GM23338 (cell line): ENCODE measurements at places on chromosomes 12 and 14. TPM values are rescaled to one million over a fixed set of nuclear protein-coding genes. Genes with fewer than 3 reads are reported as not detected.

- no peak overlapping the region for H3K27ac ChIP-seq
- H3K4me1 ChIP-seq: no peaks in the 10 kb centered on the region
- H3K36me3 ChIP-seq: no peaks in the 10 kb centered on the region
- H3K27me3 ChIP-seq: no peaks in the 10 kb centered on the region
Measured at GRCh38 chr12:9730011-9730410, 2.9 kb downstream of the CLECL1 start.

DNA sequence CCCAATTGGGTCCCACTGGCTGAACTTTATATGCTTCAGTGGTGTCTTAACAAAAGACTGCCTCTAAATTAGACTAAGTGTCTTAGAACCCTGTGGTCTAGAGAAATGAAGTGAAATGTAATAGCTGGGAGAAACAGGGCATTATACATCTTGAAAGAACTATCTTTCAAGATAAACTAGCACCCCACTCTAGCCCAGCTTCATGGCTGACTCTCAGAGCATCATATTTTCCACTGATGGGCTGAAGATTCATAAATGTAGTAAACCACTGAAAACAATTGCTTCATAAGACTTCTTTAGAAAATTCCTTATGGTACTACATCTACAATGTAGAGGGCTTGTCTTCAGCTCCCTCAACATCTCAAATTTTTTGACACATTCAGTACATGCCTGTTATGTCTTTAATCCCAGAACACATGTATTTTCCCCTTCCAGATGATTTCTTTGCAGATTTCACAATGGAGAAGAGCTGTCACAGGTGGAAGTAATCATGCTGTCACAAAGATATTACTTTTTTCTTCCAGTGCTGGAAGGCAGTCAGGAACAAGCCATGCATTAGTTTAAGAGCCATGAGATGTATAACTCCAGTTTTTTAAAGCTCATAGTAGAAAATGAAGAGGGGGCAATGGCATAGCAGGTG, 48.5 kb downstream of the IFNG-AS1 start:
- H3K4me3 ChIP-seq: no peak overlapping the region
- H3K36me3 ChIP-seq: no peaks in the 10 kb centered on the region
- no peaks in the 10 kb centered on the region for H3K27me3 ChIP-seq

DNA sequence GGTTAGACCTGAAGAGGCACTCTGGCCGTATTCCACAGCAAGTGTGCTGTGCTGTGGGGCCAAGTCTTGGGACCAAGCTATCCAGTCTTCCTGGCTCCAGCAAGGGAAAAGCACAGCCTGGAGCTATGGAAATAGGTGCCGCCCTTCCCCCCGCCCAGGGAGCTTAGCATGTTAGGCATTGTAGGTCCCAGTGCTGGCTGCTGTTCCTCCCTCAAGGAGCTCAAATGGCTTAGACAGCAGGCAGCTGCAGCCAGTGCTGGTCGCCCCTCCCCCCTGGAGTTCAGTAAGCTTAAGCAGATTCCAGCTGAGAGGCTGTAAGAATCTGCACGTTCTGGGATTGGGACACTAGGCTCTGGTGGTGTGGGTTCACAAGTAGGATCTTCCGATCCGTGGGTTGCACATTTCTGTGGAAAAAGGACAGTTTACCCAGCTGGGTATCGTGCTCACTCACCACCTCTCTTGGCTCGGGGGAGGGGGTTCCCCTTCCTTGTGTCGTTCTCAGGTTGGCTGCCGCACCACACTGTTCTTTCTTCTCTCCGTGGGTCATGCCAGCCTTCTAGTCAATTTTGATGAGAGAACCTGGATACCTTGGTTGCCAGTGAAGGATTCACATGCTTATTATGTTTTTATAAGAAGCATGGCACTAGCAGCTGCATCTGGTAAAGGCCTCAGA, 127.3 kb downstream of the CNTN1 start:
- peak; percentile 86 for DNase-seq
- no peak overlapping the region for H3K27ac ChIP-seq
- H3K4me1 ChIP-seq: peaks cover 33% of the 10 kb centered on the region
- H3K36me3 ChIP-seq: no peaks in the 10 kb centered on the region
- no peaks in the 10 kb centered on the region for H3K27me3 ChIP-seq

GRCh38 chr14:65214741-65215140, 112.4 kb upstream of the MAX start:
- no peak overlapping the region for H3K4me3 ChIP-seq
- no peaks in the 10 kb centered on the region for H3K27me3 ChIP-seq
- no peaks in the 10 kb centered on the region for H3K36me3 ChIP-seq
- H3K4me1 ChIP-seq: peaks cover 3% of the 10 kb centered on the region; the same call in 1 of the 2 replicates

DNA sequence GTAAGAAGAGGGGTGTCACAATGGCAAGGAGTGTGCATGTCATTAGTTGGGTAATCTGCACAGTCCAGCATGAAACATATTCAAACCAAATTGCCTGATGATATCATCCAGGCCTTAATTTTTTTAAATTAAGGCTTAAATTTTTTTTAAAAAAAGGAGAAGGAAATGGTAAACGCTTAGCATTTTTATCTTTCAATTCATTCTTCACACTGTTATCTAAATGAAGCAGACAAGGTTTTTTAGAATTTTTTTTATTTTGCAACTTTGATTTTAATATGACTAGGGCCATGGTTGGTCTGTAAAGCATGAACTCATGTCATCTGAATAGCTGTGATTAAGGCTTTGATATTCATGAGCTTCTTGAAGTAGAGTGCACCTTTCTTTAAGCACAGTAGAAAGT, 362.5 kb downstream of the SYT1 start:
- H3K36me3 ChIP-seq: no peaks in the 10 kb centered on the region
- H3K27me3 ChIP-seq: no peaks in the 10 kb centered on the region
- no peak for DNase-seq
- no peak overlapping the region for H3K4me3 ChIP-seq

- H3K27ac ChIP-seq: no peak overlapping the region
- H3K4me1 ChIP-seq: peaks cover 5% of the 10 kb centered on the region; the same call in 1 of the 2 replicates
- no peak for DNase-seq
- peaks cover 5% of the 10 kb centered on the region; the same call in 1 of the 2 replicates for H3K36me3 ChIP-seq
Measured at GRCh38 chr12:112266473-112266872, 115.8 kb downstream of the HECTD4 start.

- DNase-seq: no peak
- H3K36me3 ChIP-seq: no peaks in the 10 kb centered on the region
- no peak overlapping the region for H3K4me3 ChIP-seq
- H3K27me3 ChIP-seq: no peaks in the 10 kb centered on the region
- H3K4me1 ChIP-seq: no peaks in the 10 kb centered on the region
- no peak overlapping the region for H3K27ac ChIP-seq
Measured at GRCh38 chr12:106090591-106091445, 47.9 kb downstream of the NUAK1 start.

DNA sequence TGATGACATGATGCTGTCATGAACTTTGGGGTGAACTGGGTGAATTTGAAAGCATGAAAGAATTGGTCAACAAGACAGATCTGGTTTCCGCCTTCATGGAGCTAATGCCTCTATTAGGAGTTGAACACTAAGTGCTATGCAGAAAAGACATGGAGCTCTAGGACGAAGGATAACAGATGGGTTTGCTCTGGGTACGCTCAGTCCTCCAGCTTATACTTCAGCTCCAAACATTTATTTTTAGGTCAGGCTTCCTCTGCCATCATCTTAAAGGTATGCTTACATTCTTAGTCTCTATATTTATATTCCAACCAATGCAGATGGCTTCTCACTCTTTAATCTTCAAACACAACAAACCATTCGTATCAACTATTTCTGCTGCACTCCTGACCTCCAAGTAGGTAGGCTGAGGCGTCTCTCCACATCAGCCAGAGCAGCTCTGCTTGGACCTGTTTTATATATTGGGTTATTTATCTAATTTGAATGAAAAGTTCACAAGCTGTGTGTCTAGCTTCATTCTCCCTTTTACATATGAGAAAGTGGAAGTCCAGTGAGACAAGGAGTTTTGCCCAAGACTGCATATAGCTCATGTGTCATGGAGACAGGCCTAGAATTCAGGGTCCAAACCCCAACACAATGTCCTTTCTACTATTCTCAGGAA, 226.3 kb downstream of the SPTSSA start:
- no peak overlapping the region for H3K4me3 ChIP-seq
- H3K36me3 ChIP-seq: no peaks in the 10 kb centered on the region
- no peak overlapping the region for H3K27ac ChIP-seq
- H3K4me1 ChIP-seq: no peaks in the 10 kb centered on the region

GRCh38 chr12:16796168-16796567, 190.2 kb upstream of the LMO3 start:
- H3K27me3 ChIP-seq: no peaks in the 10 kb centered on the region
- peaks cover 17% of the 10 kb centered on the region for H3K4me1 ChIP-seq
- no peak overlapping the region for H3K4me3 ChIP-seq
- peak; percentile 9 for DNase-seq

- H3K4me1 ChIP-seq: no peaks in the 10 kb centered on the region
- H3K27me3 ChIP-seq: no peaks in the 10 kb centered on the region
- no peak overlapping the region for H3K4me3 ChIP-seq
- DNase-seq: peak; percentile 12
- H3K27ac ChIP-seq: no peak overlapping the region
Measured at GRCh38 chr14:38971258-38971921, 131.6 kb downstream of the SEC23A start.

The NAV3 gene
- 10.5 and 12.0 TPM in 2 replicates for total RNA-seq

The ADGRD1 gene
- 0.08 and 1.4 TPM in 2 replicates for total RNA-seq

The ADCY6 gene
- total RNA-seq: 11.8 and 16.5 TPM in 2 replicates

The GXYLT1 gene
- 9.9 and 13.4 TPM in 2 replicates for total RNA-seq
